Hair follicular keratinocyte (primary cell): ENCODE measurements at places on chromosomes 13 and 19. TPM values are rescaled to one million over a fixed set of nuclear protein-coding genes. Genes with fewer than 3 reads are reported as not detected.

SULT2A1 gene
- total RNA-seq = not detected in 2 replicates

ZNF566 gene
- total RNA-seq = 3.4 and 4.3 TPM in 2 replicates

LDLR gene
- 255 and 361 TPM in 2 replicates for total RNA-seq

GPC6 gene
- total RNA-seq = 2.7 and 4.7 TPM in 2 replicates

LENG9 gene
- 4.5 and 8.2 TPM in 2 replicates for total RNA-seq
